ENCODE measurements at places on chromosomes 6 and 20.
A peak's percentile ranks its signal among the peaks of the same experiment; 100 is the strongest.

DNA sequence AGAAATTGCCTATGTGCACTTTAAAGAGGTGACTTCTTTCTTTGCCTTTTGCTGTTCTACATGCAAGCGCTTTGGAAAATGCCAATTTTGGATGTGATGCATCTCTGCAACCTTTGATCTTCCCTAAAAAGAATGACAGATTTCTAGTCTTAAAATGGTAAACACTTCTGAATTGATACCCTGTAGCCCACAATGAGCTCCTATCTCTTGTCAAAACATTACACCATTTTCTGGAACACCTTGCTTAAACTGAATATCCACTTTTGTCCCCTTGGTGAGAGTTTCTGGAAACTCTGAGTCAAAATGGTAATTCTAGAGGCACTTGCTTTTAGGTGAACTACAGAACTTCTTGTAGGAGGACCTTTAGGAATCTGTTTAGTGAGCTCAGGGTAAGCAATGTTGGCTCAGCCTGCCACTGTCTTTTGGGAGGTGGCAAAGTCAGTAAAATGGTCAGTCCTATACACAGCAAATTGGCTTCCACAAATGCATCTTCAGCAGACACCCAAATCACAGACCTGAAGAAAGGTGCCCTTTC, 216.5 kb downstream of the SLC35F1 start:
- DNase-seq = no peak

DNA sequence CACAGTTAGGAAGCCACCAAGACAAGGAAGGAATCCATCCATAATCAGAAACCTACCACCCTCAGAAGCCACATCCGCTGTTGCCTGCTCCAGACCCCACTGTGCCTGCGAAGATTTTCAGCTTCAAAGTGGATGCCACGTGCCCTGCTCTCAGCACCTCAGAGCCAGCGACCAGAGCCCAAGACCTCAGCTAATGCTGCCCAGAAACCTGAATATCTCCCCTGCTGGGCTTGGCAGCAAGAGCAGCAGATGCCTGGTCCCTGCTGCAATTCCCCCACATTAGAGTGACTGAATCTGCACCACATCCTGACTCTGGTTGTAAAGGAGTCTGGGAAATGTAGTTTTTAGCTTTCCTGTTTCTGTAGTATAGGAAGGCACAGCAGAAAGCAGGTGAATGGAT, 10.7 kb upstream of the ULBP3 start:
- no peak for DNase-seq

DNA sequence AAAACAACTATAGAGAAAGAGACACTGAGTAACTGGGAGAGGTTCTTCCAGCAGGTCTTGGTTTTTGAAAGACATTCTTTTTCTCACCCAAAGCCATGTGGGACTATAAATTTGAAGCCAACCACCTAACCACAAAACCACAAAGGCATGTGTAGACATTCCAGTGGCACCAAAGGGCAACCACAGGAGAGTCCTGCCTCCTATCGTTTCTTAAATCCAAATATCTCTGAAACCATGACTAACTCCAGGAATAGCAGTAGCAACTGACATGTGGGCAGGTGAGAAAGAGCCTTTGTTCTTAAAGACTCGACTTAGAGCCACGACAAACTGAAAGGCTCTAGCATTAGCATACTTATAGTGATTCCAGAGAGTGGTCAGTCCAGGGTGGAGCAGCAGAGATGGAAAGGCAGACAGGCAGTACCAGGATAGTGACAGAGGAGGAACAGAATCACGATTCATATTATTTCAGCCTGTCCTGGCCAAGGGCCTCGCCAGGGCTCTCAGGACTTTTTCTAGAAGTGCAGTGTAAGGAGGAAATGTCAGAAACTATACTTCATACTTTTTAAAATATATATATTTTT, 9.4 kb upstream of the COL9A1 start:
- DNase-seq = peak; percentile 32

DNA sequence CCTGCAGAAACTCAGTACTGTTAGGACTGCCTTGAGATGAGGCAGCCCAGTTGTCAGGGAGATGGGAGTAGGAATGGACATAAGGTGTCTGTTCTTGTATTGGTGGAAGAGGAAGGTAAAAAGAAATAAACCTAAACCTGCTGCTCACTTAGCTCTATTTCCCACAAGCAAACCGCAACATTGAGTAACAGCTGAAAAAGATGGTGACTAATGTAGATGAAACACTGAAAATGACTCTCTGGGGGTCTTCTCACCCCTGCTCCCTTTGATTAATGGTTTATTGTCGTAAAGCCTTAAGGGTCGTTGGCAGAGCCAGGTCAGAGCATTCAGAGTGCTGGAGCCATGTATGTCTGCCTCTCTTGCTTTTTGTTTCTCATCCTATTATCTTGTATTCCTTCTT, 87.5 kb downstream of the FOXO3 start:
- no peak for DNase-seq

DNA sequence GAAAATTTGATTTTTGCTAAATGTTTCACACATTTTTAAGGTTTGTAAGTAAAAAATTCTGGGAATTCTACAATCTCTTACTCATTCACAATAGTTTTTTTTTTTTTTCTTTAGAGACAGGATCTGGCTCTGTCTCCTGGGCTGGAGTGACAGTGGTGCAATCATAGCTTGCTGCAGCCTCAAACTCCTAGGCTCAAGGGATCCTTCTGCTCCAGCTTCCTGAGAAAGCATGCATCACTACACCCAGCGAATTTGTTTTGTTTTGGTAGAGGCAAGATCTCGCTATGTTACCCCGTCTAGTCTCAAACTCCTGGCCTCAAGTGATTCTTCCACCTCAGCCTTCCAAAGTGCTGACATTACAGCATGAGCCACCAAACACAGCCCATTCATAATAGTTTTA, 232.8 kb downstream of the GJA1 start:
- DNase-seq = peak; percentile 23

- no peak for DNase-seq
These were observed 12.3 kb downstream of the PKIB start for GRCh38 chr6:122622479-122622878.

GRCh38 chr20:13017235-13017634, 8.5 kb downstream of the SPTLC3 start:
- DNase-seq = no peak

DNA sequence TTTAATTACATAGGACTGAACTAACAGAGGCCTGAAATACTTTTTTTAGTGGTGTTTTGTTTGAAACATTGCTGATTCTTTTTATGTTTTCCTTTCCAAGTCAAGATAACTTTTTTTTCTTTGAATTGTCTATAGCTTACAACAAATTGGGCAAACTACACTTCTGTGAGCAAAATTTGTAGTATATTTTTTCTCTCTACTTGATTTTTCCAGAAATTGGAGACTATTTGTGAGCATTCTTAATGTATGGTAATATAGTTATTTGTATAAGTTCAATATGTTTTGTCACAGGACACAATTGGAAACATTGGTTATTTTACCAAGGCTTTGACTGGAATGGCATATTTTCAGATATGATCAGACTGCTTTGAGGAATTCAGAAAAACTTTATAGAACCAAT, 216.5 kb downstream of the SYNE1 start:
- no peak for DNase-seq

GRCh38 chr20:9081423-9081966, 12.6 kb downstream of the PLCB4 start:
- peak; percentile 34 for DNase-seq

- DNase-seq = no peak
These were observed 26.8 kb downstream of the MANBAL start for GRCh38 chr20:37316116-37316774.

DNA sequence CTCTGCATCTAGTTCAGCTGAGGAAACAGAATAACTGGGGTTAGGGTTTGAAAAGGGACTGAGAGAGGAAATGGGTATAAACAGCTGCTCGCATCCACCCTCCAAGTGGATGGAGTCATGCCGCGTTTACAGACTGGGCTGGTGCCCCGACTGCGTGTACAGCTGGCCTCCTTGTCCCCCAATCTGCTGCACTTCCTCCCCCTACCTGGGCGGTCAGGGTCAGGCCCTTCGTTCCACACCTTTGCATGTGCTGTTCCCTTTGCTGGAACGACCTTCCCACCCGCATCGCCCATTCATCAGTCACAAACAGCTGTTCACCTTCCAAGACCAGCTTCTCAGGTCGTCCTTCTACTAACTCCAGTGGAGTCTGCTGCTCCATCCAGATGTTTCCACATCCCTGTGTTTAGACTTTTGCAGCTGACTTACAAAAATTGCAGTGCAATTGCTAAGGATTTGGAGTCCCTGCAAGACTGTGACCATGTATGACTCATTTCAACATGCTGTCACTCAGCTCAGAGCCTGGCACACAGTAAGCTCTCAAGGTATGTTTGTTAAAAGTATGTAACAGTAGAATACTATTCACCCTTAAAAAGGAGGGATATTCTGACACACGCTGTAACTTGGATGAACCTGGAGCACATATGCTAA, 129.3 kb downstream of the DTNBP1 start:
- no peak for DNase-seq
